Nasal cavity respiratory epithelium epithelial cell of viscerocranial mucosa (primary cell): ENCODE measurements at places on chromosomes 2 and 18. TPM values are rescaled to one million over a fixed set of nuclear protein-coding genes. Genes with fewer than 3 reads are reported as not detected.

Gene SULT1C4
- not detected in 2 replicates for total RNA-seq

Gene RAB6D
- under 0.01 and 0.07 TPM in 2 replicates for total RNA-seq

Gene CCDC178
- total RNA-seq, result 0.34 and 0.43 TPM in 2 replicates

Gene CELF4
- 0.07 TPM in 1 of 2 replicates, not detected in the other for total RNA-seq

Gene TFCP2L1
- total RNA-seq, result 6.8 and 20.7 TPM in 2 replicates

Gene CDH19
- under 0.01 TPM in 1 of 2 replicates, not detected in the other for total RNA-seq

Gene UGT1A8
- under 0.01 and 0.14 TPM in 2 replicates for total RNA-seq

Gene ZSCAN30
- 9.9 and 14.8 TPM in 2 replicates for total RNA-seq

Gene DHRS9
- 8.8 and 15.0 TPM in 2 replicates for total RNA-seq

Gene IL1B
- 176 and 257 TPM in 2 replicates for total RNA-seq

Gene INHBB
- 0.21 and 0.34 TPM in 2 replicates for total RNA-seq

Gene TRABD2A
- total RNA-seq, result 1.00 and 1.4 TPM in 2 replicates

Gene CDKL4
- total RNA-seq, result 0.34 and 0.57 TPM in 2 replicates

Gene PARD3B
- 3.0 and 3.1 TPM in 2 replicates for total RNA-seq

Gene CROCC2
- not detected in 2 replicates for total RNA-seq

Gene RUFY4
- not detected in 2 replicates for total RNA-seq

Gene PRKAG3
- not detected in 2 replicates for total RNA-seq

Gene NPAS2
- total RNA-seq, result 17.8 and 28.8 TPM in 2 replicates

Gene MYO3B
- 0.34 and 1.8 TPM in 2 replicates for total RNA-seq

Gene SIX3
- total RNA-seq, result 0.68 and 4.1 TPM in 2 replicates

Gene BOLL
- not detected in 2 replicates for total RNA-seq

Gene GRB14
- total RNA-seq, result 2.6 and 3.1 TPM in 2 replicates

Gene TTC21B
- total RNA-seq, result 16.7 and 20.1 TPM in 2 replicates

Gene VPS4B
- total RNA-seq, result 115 and 141 TPM in 2 replicates

Gene LRP1B
- total RNA-seq, result under 0.01 and 0.28 TPM in 2 replicates

Gene CFC1
- not detected in 2 replicates for total RNA-seq
